ENCODE measurements at places on chromosomes 3 and 15. TPM values are rescaled to one million over a fixed set of nuclear protein-coding genes. Genes with fewer than 3 reads are reported as not detected.

ATP13A4 gene
- 4.2 TPM for total RNA-seq

ATP8B4 gene
- 0.26 TPM for total RNA-seq

NAA50 gene
- total RNA-seq = 292 TPM

GRCh38 chr3:156602424-156602823 lies 47.5 kb upstream of the SSR3 start:
- peak; percentile 84 for DNase-seq

AADACL2 gene
- not detected for total RNA-seq

GRCh38 chr15:49145651-49146609 lies 9.5 kb downstream of the COPS2 start:
- DNase-seq = peak; percentile 71

- DNase-seq = no peak
Measured at GRCh38 chr3:124373524-124373923, 356.7 kb upstream of the UMPS start.

GRCh38 chr3:161291191-161291901 lies 70.2 kb downstream of the NMD3 start:
- peak; percentile 80 for DNase-seq

ANKUB1 gene
- total RNA-seq = 0.26 TPM

- no peak for DNase-seq
Measured at GRCh38 chr15:60375306-60375705, 22.5 kb downstream of the ANXA2 start.

DNA sequence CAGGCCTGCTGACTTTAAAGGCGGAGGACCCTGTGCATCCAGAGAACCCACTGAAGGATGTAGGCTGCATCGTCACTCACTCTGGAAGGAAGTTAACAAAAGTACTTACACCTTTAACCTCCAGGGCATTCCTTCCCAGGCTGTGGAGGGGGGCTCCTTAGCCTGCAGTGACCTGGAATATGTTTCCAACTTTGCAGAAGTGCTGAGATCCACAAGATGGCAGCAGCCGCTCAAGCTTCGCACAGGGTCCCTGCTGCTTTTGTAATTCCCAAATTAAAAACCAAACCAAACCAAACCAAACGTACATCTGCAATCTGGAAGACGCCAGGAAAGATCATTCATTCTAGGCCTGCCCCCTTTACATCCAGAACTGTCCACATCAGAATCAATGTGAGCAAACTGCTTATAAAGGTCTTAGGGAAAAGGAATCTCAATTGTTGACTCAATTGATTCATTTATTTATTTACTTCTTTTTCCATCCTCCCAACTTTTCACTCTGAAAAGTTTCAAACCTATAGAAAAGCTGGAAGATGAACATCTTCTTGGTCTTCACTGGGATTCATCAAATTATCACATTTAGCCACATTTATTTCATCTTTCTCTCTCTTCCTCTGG lies 70.5 kb upstream of the KLHL25 start:
- DNase-seq = peak; percentile 33

GRCh38 chr3:84547971-84548970 lies 410.5 kb upstream of the CADM2 start:
- peak; percentile 21 for DNase-seq

C15orf39 gene
- total RNA-seq = 2.2 TPM

PLA1A gene
- total RNA-seq = not detected

DNA sequence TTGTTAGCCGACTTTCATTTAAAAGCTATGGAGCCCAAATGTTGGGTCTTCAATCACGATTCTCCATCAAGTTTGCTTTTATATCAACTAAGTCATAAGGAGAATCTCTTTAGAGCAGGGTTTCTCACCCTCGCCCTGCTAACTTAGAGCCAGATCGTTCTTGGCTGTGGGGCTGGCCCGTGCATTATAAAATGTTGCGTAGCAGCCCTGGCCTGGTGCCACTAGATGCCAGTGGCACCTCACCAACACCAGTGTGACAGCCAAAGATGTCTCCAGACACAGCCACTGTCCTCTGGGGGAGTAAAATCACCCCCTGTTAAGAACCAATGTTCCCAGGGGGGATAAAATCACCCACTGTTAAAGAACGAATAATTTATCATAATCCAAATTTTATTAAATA lies 226.1 kb downstream of the OCA2 start:
- no peak for DNase-seq

DNA sequence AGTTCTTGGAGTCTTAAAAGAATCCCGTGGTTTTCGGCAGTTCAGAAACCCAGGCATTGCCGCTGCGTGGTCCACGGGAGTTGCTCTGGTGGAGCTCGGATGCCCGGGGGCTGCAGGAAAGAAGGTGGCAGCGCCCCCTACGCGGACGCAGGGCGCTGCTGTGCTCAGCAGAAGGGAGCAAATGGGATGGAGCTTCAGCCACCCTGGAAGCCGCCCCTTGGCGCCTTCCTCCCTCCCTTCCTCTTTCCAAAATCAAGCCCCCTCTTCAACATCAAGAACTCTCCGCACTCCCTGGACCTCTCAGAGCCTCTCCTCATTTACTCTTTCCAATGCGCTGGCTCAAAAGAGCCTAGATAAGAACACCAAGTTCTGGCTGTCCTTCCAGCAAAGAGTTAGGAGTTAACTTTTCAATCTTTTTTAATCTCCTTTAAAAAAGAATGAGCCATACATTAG lies 880 bp upstream of the CHRNA7 start:
- no peak for DNase-seq

DNA sequence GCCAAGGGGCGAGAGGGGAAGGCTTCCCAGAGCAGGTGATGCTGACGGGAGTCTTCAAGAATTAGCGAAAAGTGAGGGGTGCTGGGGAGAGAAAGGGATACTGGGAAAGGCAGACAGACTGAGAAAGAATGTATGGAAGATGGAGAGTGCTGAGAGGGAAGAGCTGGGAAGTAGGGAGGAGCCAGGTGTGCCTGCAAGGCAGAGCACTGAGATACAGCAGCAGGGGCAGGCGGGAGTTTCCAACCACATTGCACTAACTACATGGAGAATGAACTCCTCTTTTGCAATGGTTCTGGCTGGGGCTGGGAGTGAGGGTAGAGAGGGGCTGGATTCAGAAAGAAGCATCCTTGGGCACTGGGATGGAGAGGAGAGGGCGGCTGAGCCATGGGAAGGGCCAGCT lies 16.0 kb upstream of the CRABP1 start:
- no peak for DNase-seq

- peak; percentile 26 for DNase-seq
Measured at GRCh38 chr15:66496951-66497501, 536 bp downstream of the SNAPC5 start.

GRCh38 chr3:152076148-152076547 lies 192.6 kb upstream of the MBNL1 start:
- peak; percentile 23 for DNase-seq

GRCh38 chr15:41629463-41629862 lies 30.7 kb upstream of the MGA start:
- no peak for DNase-seq

- no peak for DNase-seq
Measured at GRCh38 chr3:173340626-173341025, 56.9 kb upstream of the NLGN1 start.

DNA sequence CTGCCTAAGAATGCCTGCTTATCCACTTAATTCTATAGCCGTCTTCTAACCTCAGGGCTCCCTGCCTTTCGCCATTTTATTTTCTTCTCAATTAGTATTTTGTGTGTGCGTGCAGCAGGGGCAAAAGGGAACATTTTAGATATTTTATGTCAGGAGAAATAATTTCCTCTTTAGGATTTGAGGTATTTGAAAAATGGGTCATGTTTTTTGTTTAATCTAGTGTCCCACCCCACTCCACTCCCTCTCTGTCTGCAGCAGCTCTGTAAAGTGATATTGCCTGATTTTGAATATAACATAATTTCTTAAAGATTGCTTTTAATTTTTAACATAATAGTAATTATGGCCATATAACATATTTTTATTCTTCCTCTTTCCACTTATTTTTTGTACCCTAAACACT lies 593.2 kb upstream of the DPPA4 start:
- DNase-seq = peak; percentile 51

CCR3 gene
- total RNA-seq = not detected

DNA sequence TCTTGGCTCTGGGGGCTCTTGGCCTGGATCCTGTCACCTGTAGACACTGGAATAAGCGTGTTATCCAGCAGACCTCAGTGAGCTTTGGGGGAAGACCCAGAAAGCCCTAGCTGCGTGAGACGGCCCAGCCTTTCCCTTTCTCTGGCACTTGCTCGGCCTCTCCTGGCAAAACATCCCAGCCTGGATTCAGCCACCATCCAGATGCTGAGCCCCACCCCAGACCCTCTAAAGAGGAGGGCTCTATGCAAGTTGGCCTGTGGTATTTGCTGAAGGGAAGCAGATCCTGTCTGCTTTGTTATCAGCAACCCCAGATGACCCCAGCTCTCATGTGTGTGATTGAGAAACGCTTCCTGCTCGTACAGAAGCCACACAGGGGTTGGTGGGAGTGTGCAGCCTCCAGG lies 267.2 kb downstream of the FAM43A start:
- no peak for DNase-seq

SUCNR1 gene
- not detected for total RNA-seq

SEMA6D gene
- 2.6 TPM for total RNA-seq

- no peak for DNase-seq
Measured at GRCh38 chr3:12724794-12725193, 34.3 kb downstream of the TMEM40 start.

DNA sequence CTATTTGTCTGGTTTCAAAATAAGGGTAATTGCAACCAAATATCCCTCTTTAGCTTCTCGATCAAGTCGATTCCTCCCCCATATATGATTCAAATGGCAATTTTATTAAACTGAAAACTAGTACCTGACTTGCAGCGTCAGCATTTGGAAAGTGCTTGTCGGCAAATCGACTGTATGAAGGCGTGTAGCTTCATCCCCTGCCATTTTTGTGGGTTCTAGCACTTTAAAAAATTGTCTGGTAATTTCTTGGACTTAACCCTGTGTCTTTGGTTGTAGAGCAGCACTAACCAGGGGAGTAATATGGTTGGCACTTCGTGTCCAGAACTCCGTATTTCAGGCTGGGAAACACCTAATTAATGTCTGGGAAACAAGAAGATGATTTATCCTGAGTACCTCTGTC lies 573 bp downstream of the MME start:
- DNase-seq = no peak

DNA sequence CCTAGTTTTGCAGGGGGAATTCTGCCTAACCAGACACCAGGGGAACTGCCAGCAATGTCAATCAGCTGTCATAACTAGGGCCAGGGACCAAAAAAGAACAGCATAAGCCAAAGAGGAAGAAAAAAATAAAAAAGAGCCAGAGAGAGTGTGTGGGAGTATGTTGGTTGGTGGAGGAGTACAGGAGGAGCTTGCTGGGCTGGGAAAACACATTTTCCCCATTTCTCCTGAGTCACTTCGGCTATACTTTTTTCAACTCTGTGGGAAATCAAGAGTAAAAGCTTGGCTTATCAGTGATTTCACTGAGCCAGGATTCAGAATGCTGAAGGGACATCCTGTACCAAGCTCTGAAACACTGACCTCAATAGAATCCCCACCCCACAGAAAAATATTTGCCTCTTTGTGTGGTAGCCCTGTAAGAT lies 144.7 kb upstream of the DPH6 start:
- DNase-seq = no peak

DNA sequence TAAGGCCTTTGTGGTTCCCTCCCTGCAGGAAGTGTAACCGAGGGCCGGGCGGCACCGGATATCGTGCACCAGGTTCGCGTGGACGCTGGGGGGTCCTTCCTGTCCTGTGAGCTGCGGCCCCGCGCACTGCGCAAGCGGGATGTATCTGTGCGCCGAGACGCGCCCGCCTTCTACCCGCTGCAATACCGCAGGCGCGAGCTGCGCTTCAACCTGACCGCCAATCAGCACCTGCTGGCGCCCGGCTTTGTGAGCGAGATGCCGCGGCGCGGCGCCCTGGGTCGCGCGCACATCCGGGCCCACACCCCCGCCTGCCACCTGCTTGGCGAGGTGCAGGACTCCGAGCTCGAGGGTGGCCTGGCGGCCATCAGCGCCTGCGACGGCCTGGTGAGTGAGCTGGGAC lies 35.9 kb downstream of the SAXO2 start:
- DNase-seq = no peak

CFAP161 gene
- total RNA-seq = not detected

DNA sequence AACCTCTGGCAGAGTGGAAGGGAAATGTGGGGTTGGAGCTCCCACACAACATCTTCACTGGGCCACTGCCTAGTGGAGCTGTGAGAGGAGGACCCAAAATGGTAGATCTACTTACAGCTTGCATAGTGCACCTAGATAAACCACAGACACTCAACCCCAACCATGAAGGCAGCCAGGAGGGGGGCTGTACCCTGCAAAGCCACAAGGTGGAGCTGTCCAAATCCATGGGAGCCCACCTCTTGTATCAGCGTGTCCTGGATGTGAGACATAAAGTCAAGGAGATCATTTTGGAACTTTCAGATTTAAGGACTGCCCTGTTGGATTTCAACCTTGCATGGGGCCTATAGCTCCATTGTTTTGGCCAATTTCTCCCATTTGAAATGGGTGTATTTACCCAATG lies 20.9 kb downstream of the TP63 start:
- DNase-seq = peak; percentile 21

A4GNT gene
- not detected for total RNA-seq

DNA sequence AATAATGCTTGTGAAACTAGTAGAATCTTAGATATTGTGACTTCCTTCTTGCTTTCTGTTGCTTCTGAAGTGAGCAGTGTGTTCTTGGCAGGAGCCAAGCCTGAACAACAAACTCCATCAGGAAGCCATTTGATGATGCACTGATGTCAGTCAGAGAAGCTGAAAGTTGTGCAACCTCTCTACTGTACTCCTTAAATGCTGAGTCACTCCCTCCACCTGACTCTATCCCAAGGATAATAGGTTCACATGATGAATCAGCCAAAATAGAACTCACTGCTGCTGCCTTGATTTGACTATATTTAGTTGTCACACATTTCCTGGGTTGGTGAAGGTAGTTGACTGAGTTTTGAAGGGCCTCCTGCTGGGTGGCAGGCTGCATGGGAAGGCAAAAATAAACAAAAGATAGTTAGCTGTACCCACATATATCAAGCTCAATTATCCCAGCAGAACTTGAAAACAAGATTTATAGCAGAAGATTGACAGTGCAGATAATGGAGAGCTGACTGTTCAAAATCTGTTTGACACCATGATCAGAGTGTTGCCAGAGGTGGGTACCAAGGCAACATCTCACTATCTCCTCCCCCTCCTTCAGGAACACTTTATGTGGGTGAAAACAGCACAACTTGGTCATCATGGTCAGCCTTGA lies 328.4 kb upstream of the DPH6 start:
- peak; percentile 97 for DNase-seq

DNA sequence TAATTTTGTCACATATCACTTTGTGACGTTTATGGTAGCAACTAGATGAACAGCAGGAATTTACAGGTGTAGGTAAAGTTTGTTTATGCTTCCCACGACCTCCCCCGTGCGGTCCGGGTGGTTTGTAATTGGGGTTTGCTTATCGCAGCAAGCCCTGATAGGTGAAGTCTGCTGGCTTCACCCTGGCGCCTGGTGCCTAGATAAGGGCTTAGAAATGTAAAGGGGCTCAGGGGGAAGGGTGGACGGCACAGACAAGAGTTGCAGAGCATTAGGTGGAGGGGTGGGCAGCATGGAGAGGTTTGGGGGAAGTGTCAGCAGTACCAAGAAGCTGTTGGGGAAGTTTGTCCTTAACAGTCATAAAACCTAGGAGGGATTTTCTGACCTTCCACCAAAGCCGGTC lies 108.1 kb upstream of the RNF7 start:
- DNase-seq = no peak

All from bronchial epithelial cell (primary cell).